Heart left ventricle (tissue), 16 donors: ENCODE measurements at places on chromosomes 4 and X. TPM values are rescaled to one million over a fixed set of nuclear protein-coding genes. Genes with fewer than 3 reads are reported as not detected.
A peak's percentile ranks its signal among the peaks of the same experiment; 100 is the strongest.

DNA sequence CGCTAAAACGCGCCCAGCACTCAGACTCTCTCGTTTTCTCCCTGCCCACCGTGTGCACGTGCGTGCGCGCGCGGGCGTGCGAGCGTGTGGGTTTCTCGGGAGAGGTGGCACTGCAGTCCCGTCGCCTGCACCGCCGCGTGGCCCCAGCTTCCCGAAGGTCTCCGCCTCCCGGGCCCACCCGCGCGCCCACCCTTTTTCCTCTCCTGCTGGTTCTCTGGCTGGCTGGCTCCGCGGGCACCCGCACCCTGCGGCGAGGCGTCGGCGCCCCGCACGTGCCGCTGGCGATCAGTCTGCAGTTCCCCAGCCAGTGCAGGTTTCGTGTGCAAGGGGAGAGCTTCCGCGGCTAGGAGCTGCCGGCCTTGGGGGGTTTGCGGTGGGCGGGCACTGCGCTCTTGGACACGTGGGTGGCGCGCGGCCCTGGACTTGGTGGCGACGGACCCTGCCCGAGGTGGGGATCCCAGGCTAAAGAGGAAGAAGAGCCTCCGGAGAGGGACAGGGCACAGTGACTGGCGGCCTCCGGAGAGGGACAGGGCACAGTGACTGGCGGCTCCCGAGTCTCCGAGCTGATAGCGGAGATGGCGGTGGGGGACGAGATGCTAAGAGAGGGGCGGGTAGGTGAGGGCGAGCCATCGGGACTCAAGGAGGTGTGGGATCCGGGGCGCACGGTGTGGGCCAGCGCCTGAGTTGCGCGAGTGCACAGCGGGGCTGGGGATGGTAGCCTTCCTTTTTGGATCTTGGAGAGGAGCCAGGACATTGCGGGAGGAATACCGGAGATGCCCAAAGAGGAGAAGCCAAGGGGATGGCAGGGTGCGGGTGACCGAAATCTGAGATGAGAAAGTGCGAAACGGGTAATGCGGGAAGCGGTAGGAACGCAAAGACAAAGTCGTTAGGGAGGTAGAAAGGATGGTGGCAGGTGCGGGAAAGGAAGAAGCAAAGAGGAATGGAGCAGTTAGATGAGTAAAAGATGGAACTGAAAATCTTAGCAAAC lies at the start of gene FAM184B:
TSS of gene FAM184B (minus strand) at position 322 of the 988 bp plus-strand sequence. CDS start 322 bp downstream, outside the sequence.
- DNase-seq: no peak
- H3K27me3 ChIP-seq: peaks cover 36% of the 10 kb centered on the region
- H3K4me3 ChIP-seq: peak within 1 kb of the TSS; percentile 46

GRCh38 chr4:8940792-8941491 lies 69.3 kb upstream of the HMX1 start:
- H3K27me3 ChIP-seq: no peaks in the 10 kb centered on the region
- DNase-seq: no peak
- H3K4me3 ChIP-seq: no peak overlapping the region
- no peak overlapping the region for H3K27ac ChIP-seq
- H3K4me1 ChIP-seq: no peaks in the 10 kb centered on the region
- no peaks in the 10 kb centered on the region for H3K36me3 ChIP-seq

- no peak overlapping the region for H3K4me3 ChIP-seq
- H3K27ac ChIP-seq: no peak overlapping the region
- no peaks in the 10 kb centered on the region for H3K4me1 ChIP-seq
- no peak for DNase-seq
- no peaks in the 10 kb centered on the region for H3K36me3 ChIP-seq
- H3K27me3 ChIP-seq: no peaks in the 10 kb centered on the region
Observed at GRCh38 chr4:126354784-126355183, 1040.0 kb downstream of the FAT4 start.

GRCh38 chr4:19486400-19486799 lies 765.3 kb upstream of the SLIT2 start:
- H3K4me3 ChIP-seq: no peak overlapping the region
- no peaks in the 10 kb centered on the region for H3K27me3 ChIP-seq
- DNase-seq: no peak

DNA sequence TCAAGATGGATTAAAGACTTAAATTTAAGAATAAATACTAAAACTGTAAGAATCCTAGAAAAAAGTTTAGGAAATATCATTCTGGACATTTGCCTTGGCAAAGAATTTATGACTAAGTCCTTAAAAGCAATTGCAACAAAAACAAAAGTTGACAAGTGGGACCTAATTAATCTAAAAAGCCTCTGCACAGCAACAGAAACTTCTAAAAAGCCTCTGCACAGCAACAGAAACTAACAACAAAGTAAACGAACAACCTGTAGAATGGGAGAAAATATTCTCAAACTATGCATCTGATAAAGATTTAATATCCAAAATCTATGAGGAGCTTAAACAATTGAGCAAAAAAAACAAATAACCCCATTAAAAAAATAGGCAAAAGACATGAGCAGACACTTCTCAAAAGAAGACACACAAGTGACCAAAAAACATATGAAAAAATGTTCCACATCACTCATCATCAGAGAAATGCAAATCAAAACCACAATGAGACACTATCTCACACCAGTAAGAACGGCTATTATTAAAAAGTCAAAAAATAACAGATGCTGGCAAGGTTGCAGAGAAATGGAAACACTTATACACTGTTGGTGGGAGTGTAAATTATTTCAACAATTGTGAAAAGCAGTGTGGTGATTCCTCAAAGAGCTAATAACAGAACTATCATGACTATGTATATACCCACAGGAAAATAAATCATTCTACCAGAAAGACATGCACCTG lies 5.5 kb upstream of the OPRPN start:
- DNase-seq: no peak
- H3K27me3 ChIP-seq: no peaks in the 10 kb centered on the region
- H3K4me3 ChIP-seq: no peak overlapping the region
- H3K4me1 ChIP-seq: no peaks in the 10 kb centered on the region
- no peaks in the 10 kb centered on the region for H3K36me3 ChIP-seq
- H3K27ac ChIP-seq: no peak overlapping the region

DNA sequence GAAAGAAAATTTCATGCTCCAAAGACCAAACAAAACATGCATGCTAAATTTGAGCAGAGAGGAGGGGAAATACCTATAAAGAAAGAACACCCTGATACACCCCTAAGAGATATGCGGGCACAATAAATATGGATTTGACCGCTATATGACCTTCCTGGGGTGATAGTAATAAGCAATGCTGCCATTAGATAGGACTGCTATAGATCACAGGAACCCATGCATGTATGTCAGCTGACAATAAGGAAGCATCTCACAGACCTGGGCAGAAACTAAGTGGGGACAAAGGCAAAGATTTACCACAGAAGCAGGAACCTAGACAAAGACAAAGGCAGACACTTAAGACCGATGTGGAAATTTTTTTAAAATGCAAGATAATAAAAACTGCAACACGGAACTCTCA lies 21.3 kb downstream of the ZNF721 start:
- H3K4me1 ChIP-seq: peaks cover 13% of the 10 kb centered on the region
- H3K36me3 ChIP-seq: no peaks in the 10 kb centered on the region
- no peaks in the 10 kb centered on the region for H3K27me3 ChIP-seq
- no peak overlapping the region for H3K4me3 ChIP-seq

- no peak for DNase-seq
- no peaks in the 10 kb centered on the region for H3K36me3 ChIP-seq
- H3K4me1 ChIP-seq: no peaks in the 10 kb centered on the region
- H3K4me3 ChIP-seq: no peak overlapping the region
- no peaks in the 10 kb centered on the region for H3K27me3 ChIP-seq
- H3K27ac ChIP-seq: no peak overlapping the region
Observed at GRCh38 chr4:122602277-122603142, 18.4 kb downstream of the IL21 start.

GRCh38 chrX:66020631-66021334 lies 19.1 kb downstream of the VSIG4 start:
- H3K4me1 ChIP-seq: no peaks in the 10 kb centered on the region
- H3K27ac ChIP-seq: no peak overlapping the region
- no peak for DNase-seq
- H3K36me3 ChIP-seq: no peaks in the 10 kb centered on the region
- no peak overlapping the region for H3K4me3 ChIP-seq
- H3K27me3 ChIP-seq: no peaks in the 10 kb centered on the region

DNA sequence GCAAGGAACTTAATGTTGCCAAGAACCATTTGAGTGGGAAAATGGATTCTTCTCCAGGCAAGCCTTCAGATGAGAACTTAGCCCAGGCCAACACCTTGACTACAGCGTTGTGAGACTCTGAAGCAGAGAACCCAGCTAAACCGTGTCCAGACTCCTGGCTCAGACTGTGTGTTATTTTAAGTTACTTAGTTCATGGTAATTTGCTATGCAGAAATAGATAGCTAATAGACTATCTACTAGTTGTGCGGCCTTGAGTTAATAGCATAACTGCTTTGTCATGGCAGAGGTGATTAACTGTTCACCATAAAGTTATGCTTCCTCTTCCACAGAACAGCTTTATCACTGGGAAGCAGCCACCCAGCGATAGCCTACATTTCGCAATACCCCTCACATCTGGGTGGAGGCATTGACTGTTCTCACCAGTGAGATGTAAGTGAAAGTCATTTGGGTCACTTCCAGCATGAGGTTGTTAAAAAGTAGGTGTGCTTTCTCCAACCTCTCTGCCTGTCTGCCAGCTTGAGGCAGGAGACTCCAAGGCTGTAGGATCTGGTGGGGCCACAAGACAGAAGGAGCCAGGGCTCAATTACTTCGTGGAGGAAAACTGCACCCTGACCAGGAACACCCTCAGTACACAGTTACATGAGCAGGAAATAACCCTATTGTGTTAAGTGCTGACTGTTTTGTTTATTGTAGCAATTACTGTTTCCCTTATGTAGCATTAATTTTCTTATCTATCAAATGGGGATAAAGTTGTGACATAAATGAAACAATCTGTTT lies 94.2 kb downstream of the GPAT3 start:
- H3K36me3 ChIP-seq: no peaks in the 10 kb centered on the region
- H3K4me3 ChIP-seq: no peak overlapping the region
- DNase-seq: no peak
- peaks cover 39% of the 10 kb centered on the region for H3K4me1 ChIP-seq

Gene ANK2
- 58.1 TPM for polyA plus RNA-seq
